ENCODE measurements at places on chromosomes 2 and 18.

GRCh38 chr18:551404-552061 is 28.6 kb upstream of the CETN1 start:
- DNase-seq, result no peak

GRCh38 chr2:120869730-120870466 is 134.2 kb downstream of the GLI2 start:
- no peak for DNase-seq

GRCh38 chr2:61775956-61776570 is 77.8 kb downstream of the FAM161A start:
- DNase-seq, result no peak

- DNase-seq, result no peak
Observed at GRCh38 chr2:113842919-113843736, 46.8 kb upstream of the ACTR3 start.

DNA sequence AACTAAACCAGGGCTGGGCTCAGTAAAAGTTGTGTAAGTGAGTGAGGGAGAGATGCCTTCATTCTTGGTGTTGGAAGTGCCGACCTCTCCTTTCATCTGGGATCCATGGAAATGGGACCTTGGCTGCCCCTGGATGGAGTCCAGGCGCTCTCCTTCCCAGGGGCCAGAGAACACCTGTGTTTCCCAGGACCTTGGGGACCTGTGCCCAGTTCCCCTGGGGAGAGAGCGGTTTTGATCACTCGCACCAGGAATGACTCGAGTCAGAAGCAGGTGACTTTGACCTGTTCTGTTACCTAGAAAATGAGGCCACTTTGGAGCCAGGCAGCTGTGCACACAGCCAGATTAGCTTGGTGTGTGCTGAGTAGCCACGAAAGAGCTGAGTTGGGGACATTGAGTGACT is 97.3 kb downstream of the SH3BP4 start:
- peak; percentile 46 for DNase-seq

- no peak for DNase-seq
Observed at GRCh38 chr2:237194081-237194480, 108.4 kb downstream of the COPS8 start.

DNA sequence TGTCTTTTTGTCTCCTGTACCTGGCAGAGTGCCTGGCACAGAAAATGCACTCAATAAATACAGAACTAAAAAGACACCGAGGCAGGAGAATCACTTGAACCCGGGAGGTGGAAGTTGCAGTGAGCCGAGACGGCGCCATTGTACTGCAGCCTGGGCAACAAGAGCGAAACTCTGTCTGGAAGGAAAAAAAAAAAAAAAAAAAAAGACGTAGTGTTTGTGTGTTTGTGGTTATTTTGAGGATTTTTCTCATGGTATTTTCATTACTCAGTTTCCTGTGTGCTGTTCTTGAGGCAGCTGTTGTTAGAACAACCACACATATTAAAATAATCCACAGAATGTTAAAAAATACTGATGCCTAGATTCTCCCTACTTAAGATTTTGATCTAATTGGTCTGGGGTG is 519.2 kb upstream of the SPHKAP start:
- DNase-seq, result no peak

- no peak for DNase-seq
Observed at GRCh38 chr18:43155842-43156241, 40.4 kb upstream of the RIT2 start.

DNA sequence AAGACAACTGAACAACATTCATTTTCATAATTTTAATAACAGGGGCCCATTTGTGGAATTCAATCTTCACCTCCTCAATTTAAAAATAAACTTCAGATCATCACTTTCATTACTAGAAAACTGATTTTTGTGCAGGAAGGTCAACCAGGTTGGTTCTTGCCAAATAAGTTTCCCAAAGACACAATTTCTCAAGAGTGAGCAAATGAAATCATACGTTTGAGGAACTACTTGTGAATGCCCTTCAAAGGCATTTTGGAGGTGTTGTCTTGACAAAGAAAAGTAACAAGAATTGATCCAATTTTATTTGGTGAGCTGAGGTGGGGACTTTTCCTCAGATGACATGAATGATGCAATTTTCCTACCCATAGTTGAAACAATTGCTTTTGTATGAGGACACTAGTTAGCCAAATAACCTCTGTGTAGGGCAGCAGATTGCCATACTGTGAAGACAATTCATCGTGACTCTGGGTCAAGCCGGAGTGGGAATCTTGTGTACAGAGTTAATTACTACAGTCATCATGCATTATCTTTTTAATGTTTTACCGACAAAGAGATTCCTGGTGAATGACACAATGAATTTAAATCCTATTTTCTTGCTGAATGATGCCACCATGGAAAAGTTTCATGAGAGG is 121.8 kb downstream of the TGFA start:
- DNase-seq, result no peak

- DNase-seq, result no peak
Observed at GRCh38 chr2:70043252-70043875, 43.9 kb upstream of the PCBP1 start.

- no peak for DNase-seq
Observed at GRCh38 chr2:155379494-155379893, 681.0 kb downstream of the KCNJ3 start.

DNA sequence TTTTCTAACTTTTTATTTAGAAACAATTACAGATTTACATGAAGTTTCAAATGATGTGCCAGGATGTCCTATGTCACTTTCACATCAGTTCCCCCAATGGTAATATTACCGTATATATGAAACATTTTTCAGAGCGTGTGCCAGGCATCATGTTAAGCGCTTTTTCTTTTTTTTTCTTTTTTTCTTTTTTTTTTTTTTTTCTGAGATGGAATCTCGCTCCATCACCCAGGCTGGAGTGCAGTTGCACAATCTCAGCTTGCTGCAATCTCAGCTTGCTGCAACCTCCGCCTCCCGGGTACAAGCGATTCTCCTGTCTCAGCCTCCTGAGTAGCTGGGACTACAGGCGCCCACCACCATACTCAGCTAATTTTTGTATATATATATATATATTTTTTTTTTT is 5.6 kb upstream of the PPP4R1 start:
- DNase-seq, result no peak

- DNase-seq, result no peak
Observed at GRCh38 chr2:112760149-112760548, 4.3 kb downstream of the CKAP2L start.

GRCh38 chr2:183125659-183126341 is 1.6 kb downstream of the NUP35 start:
- peak; percentile 64 for DNase-seq

- no peak for DNase-seq
Observed at GRCh38 chr2:40851661-40852060, 399.8 kb upstream of the SLC8A1 start.

DNA sequence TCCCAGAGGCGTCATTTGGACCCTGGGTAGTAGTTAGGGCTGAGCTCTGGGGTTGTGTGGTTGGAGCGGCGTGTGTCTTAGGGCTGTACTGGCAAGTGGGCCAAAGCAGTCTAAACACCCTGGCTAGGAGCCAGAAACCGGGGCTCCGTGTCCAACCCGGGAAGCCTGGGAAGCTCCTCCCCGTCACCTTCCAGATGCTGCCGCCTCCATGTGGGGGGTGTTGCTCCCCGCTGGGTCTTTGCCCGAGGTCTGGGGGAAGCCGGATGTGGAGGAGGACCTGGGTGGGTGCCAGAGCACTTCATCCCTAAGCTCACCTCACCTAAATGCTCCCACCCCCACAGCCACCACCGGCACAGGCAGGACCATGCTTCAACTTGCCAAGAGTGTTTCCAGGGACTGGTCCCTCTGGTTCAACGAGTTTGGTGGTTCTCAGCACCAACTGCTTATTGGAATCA is 25.4 kb downstream of the TET3 start:
- peak; percentile 92 for DNase-seq

DNA sequence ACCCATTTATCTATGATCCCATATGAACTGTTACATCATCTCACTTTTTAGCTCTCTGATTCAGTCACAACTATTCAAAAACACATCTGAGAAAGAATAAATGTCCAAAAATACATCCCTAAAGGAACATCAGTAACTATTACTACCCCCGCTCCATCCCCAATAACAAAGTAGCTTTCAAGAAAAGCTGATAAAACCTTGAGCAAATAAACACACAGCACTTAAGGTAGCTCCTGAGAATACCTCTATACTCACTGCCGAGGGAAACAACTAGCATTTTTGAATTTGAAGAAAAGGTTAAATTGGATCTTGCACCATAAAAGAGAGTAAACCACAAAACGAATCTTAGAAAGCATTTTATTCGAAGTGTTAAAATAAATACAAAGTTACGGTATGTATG is 63.4 kb downstream of the PMAIP1 start:
- DNase-seq, result no peak

GRCh38 chr18:76785872-76786271 is 36.5 kb upstream of the ZNF236 start:
- no peak for DNase-seq

GRCh38 chr18:21452276-21452780 is 148.2 kb downstream of the ESCO1 start:
- DNase-seq, result peak; percentile 66

DNA sequence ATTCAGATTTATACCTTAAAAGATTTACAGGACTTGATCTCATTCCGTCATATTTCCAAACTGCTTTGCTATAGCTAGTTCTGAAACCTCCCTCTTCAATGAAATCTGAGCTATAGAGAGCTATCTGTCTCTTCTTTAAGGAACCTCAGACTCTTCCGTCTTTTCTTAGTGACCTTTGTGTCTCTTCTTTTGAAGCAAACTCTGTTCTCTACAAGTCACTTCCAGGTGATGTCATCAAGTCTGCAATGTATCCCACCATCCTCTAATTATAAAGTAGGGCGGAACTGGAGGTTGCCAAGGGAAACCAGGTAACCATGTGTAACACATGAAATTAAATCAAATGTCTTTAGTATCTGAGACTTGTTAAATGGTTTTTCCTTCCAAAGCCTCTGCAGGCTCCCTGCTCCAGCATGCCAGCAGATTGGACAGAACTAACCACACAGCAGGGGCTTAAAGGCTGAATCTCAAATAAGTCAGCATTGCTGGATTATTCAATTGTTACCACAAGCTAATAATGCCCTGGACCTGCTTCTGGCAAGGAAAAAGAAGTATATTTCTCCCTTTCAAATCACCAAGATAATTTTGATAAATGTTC is 41.2 kb upstream of the PEX13 start:
- peak; percentile 7 for DNase-seq

DNA sequence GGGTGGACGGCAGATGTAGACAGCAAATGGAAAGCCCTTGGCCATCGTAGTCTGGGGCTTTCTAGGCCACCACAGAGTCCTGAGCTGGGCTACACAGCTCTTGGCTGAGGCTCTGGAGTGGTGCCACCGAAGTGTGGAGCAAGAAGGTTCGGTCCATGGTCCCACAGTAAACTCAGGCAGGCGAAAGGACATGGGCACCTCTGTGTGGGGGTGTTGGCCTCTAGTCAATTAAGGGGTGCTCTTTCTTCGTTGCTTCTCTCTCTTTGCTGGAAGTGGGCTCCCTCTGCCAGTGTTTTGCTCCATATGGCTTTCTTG is 34.7 kb upstream of the MRPL33 start:
- DNase-seq, result no peak

DNA sequence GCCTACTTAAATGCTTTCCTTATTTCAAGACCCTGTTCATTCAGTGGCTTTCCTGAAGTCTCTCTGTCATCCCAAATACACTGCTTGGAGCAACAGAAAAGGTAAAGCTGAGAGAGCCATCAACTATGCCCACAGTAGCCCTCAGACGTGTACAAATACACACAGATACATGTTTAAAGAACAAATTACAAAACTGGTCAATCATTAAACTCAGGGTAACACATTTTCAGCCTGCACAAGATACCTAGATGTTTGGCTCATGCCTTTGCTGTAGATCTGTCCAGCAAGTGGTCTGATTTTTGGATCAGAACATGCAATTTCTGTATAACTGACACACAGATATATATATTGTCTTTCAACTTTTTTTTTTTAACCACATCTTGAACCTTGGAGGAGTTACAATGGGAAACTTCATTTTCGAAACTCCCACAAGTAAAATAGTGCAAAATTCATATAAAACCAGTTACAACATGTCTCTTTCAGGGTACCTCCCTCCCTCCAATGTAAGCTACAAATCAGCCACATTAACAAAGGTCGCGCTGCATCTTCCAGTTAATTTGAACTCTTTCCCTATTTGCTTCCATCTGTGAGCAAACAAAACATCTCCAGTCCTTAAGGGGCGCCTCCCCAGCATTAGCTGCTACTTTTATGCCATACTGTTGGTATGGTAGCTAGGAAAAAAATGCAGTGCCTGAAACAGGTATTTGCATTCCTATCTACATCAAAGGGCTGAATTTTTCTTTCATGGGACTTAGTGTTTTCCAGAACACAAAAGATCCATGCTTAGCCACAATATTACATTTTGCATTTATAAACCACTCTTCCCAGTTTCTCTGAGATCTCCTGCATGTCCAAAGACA is 311.9 kb downstream of the NRXN1 start:
- DNase-seq, result peak; percentile 81

GRCh38 chr18:25817546-25818237 is 272.7 kb downstream of the SS18 start:
- DNase-seq, result no peak

GRCh38 chr2:98730707-98731040 is 258 bp downstream of the MGAT4A start:
- DNase-seq, result no peak

DNA sequence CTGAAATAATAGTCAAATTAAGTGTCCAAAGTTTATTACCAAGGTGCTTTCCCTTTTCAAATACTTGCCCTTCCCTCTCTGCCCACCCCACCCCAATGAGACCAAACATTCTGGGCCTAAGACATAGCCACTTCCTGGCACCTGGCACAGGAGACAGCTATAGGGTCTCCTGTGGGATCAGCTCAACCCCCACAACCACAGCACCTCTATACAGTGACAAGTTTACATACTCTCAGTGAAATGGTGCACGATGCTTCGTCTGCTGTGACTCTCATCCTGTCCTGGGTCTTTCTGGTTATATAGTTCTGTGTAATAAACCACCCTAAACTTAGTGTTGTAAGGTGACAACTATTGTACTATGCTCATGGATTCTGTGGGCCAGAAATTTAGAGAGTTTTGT is 466.2 kb downstream of the FBXO15 start:
- DNase-seq, result no peak

DNA sequence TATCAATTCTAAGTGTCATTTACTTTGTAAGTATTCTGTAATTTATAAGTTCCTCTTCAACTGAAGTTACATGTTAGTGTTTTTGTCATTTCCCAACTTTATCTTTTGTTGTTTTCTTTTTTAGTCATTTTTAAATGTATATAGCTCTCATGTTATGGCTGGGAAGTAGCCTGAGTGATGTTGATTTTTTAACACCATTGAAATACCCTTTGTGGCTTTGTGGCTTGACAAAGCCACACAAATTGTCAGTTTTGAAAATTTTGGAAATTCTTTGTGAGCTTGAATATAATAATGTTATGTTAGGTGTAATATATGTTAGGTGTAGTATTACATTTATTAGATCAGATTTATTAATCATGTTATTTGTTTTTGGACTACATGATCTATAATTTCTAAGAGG is 16.7 kb downstream of the DNAJC10 start:
- no peak for DNase-seq
